ENCODE measurements at places on chromosomes 5 and 9.

- peak; percentile 50 for DNase-seq
Measured at GRCh38 chr9:99680191-99680590, 141.5 kb upstream of the NR4A3 start.

- no peak for DNase-seq
Measured at GRCh38 chr9:125761676-125762450, 14.7 kb downstream of the PBX3 start.

DNA sequence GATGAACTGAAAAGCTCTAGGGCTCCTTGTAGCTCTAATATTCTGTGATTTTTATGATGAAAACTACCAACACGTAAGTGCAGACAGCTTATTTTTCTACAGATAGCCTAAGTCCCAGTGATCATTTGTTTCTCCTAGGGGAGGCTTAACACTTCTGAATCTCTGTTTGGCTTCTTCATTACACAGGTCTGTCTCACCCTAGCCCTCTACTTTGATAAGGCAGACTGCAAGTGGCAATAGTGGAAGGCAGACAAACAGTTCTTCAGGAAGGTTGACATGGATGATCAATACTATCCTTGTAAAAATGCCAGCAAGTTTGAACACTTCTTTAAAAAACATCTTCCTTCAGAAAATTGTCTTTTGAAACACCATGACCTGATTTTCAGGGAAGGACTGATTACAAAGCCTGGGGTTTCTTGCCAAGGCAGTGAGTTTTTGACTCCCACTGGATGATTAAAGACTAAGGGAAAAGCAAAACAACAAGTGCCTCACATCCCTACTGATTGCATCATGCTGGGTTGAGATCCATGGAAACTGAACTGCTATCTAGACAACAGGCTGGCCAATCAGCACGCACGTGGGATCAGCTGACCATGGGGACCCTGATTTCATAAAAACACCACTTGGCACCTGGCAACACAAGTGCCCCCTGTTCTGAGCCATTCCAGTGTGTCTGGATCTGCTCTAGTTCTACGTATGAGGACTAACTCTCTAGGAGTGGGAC is 212.2 kb downstream of the SMARCA2 start:
- no peak for DNase-seq

DNA sequence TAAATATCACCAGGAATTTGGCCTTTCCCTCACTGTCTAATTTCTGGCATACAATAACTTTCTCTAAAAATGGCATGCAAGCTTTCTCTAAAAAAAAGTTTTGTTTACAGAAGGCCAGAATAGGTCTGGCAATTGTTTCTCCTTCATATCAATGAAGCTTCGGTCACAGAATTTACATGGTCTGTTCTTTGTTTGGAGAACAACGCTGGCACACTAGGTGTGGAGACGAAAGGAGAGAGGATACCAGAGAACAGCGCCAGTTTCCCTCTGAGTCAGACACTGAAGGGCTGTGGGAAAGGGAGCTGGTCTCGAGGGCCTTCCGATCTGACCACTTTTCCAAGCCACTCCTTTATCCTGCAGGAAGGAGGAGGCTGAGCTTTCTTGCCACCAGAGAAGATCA is 60.1 kb upstream of the ITGA1 start:
- DNase-seq: no peak

DNA sequence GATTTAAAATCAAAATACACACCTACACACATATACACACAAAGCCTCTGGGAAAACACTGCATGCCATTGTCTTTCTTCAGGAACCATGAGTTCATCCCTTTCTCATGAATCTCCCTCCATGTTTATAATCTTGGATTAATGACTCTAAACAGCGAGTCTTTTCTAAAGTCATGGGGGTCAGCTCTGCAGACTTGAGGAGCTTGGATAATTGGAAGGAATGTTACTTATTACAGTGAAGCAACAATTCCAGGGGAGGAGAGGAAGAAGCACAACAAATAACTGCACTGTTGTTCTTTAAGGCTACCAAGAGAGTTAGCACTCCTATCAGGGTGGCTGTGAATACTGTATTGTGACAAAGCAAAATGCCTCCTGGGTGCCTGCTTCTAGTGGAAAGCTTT is 444.7 kb downstream of the ANXA1 start:
- no peak for DNase-seq

DNA sequence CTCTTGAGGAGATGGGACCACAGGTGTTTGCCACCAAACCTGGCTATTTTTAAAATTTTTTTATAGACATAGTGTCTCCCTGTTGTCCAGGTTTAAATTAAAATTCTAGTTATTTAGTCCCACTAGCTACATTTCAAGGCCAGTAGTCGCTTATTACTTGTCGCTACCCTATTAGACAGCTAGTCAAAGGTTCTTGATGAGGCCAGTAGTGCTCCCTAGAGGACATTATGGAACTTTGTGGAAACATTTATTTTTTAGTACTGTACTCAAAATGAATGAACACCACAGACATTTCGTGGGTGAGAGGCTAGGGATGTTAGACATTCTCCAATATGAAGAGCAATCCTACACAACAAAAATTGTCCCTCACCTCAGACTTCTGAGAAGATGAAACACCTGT is 14.4 kb upstream of the GRXCR2 start:
- no peak for DNase-seq

- DNase-seq: no peak
Measured at GRCh38 chr9:95841377-95841776, 34.1 kb upstream of the ERCC6L2 start.

DNA sequence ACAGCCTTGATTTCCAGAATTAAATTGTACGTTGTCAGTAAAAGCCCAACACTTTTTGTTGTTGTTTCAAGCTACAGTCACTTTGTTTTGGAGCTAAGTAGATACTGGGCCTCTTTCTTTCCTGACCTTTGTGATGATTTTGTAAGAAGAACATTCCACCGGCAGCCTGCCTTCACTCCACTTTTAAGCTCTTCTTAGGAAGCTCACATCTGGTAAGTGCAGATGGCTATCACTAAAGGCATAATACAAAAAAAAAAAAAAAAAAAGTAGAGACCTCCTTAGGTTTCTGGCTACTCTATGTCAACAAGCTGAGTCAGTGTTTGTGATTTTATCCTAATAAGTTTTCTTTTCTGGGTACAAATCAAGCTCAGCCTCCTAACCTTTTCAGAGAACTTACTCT is 1922.1 kb upstream of the WWC1 start:
- no peak for DNase-seq

DNA sequence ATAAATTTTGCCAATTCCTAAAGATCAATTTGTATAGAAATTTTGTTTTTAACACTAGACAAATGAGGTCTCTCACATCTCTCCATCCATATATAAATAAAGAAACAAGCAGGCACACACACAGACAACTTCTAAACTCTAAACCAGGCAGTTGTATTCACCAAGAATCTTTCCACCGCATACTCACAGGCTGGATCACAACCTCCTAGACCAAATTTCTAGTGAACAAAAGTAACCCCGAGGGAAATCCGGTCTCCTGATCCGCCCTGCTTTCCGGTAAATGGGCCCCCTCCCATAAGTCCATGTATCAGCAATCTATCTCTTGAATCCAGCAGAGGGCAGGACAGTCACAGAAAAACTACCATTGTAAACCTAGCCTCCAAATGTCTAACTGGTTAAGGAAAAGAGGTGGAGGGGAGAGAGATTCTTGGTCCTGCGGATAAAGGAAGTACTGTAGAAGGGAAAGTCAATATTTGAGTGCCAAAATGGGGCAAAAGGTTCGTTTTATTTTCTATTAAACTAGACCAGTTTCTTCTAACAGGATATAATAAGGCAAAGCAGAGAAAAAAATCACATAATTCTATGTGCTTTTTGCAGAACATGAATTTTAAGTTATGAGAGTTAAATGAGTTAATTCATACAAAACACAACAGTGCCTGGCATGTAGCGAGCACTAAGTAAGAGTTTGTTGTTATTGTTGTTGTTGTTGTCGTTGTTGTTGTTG is 4.8 kb upstream of the SMU1 start:
- peak; percentile 87 for DNase-seq
